ENCODE measurements at places on chromosomes 13 and 19.
A peak's percentile ranks its signal among the peaks of the same experiment; 100 is the strongest.

DNA sequence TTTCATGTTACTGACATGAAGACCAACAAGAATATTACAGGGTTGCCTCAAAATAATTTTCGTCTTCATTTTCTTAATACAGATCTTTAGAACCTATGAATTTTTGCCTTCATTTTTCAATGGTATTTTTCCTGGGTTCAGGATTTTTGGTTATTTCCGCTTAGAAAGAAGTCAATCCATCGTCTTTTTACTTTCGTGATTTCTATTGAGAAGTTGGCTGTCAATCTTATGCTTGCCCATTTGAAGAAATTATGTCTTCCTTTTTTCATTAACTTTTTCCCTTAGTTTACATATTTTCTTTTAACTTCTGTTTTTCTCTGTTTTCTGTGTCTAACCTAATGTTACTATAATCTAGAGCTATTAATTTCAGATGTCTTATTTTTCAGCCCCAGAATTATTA lies 868.9 kb upstream of the SLC10A2 start:
- no peak for DNase-seq

DNA sequence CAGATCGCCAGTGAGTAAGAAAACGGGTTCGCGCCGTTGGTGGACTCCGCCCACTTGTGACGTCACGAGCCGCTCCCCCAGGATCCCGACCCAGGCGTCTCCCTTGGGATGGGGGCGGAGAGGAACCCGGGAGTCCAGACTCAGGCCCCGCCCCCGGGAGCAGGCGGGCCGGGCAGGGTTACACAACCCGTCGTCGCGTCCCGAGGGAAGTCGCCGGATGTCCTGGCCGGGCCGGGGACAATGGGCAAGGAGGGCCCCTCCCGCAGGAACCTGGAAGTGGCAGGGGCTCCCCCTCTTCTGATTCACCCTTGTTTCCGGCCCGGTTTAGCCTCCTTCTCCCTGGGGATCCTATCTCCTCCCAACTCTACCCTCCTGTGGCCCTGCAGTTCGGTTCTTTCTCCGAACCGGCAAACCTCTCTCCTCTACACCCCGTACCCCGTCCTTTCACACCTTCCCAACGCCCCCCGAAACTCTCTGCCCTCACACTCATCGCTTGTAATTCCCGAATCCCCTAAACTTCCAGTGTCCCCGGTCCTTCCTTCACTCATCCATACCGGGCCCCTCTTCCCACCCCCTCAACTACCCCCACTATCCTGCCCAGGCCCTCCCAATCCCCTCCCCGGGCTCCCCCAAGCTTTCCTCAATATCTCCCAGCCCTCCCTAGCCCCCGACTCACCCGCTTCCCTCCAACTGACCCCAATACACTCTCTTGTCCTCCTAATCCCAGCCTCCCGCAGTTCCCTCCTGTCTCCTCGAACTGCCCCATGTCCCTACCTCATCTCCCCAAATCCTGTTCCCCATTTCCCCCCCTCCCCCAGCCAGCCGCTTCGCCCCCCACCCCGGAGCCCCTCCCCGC lies 20.0 kb upstream of the ERCC1 start:
- DNase-seq = peak; percentile 93

GRCh38 chr19:48613852-48614435 lies 932 bp downstream of the FAM83E start:
- no peak for DNase-seq

DNA sequence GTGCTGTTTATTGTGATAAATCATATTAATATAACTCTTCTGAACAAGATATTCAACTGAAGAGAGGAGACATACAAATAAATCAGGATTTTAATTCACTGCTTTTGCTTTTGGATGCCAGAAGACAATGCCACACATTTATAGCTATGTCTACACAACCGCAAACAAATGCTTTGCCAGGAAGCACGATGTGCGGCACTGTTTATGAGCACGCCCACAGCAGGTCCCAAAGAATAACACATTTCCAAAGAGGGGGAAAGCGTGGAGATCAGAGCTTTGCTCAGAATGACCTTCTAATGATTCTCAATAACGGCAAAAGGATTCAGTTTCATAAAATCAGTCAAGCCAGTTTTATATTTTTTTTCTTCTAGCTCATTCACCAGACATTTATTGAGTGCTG lies 16.7 kb downstream of the FAM216B start:
- DNase-seq = no peak

All from eye (tissue), 1 donor.